Putamen (tissue), 1 donor: ENCODE measurements at places on chromosomes 11 and 22.

- DNase-seq = no peak
Observed at GRCh38 chr11:92986585-92986984, 17.1 kb downstream of the MTNR1B start.

GRCh38 chr11:73167363-73167954, 25.3 kb upstream of the FCHSD2 start:
- DNase-seq = no peak

- no peak for DNase-seq
Observed at GRCh38 chr22:48761546-48761945, 1066.1 kb downstream of the BRD1 start.

DNA sequence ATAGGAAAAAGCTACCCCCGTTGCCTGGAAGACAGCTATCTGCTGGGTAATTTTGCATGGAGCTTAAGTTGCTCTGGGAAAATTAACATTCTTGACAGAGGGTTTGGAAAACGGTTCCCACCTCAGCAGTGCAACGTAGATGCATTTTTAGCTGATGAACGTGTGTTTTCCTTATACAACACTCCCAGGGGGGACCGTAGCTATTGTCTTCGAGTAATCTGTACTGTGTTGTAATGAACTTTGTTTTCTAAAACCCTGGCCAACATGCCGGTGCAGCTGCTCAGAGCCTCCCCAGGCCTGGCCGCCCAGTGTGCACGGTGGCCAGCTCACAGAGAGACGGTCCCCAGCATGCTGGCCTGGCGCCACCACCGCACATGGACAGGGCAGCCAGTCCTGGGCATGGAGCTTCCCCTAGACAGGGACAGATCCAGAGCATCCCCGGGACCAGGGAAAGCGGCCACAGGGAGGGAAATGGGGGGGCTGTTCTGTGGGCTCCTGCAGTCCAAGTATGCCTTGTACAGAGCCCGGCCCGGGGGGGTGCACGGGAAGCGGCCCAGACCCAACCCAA, 2.2 kb downstream of the TNNT3 start:
- no peak for DNase-seq

DNA sequence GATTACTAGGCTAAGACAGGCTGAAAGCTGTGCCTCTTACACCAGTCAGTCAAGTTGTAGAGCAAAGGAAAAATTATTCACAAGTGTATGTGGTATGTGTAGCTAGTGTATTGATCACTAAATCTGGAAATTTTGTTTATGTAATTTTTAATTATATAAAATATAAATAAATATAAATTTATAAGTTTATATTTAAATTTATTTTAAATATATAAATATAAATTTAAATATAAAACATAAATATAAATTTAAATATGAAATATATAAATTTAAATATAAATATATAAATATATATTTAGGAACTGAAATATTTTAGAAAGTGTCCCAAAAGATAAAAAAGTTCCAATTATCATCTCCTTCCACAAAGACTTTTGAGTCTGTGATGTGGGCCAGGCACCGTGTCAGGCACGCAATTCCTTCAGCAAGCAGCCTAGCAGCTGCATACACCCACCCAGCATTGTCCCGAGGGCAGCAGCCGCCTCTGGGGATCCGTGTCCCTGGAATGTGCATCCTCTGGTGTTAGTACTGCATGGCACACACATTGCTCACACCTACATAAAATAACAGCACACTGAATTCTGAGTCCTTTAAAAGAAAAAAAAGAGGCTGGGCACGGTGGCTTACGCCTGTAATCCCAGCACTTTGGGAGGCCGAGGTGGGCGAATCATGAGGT, 1098.0 kb downstream of the BRD1 start:
- DNase-seq = no peak

DNA sequence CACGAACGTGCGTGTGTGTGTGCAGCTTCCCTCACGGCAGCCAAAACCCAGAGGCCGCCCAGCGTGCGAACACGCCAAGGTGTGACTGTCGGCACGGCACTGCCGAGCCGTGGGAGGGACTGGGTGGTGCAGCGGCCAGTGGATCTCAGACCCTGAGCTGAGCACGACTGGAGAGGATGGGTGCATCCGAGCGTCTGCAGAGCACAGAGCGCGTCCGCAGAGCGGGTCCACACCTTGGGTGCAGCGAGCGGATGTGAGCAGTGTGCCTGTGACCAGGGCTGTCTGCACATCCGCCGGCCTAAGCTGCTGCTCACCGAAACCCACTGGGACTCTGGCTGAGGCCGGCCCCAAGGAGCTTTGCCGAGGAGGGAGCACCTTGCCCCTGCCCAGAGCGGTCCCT, 22.7 kb downstream of the PTDSS2 start:
- DNase-seq = no peak

DNA sequence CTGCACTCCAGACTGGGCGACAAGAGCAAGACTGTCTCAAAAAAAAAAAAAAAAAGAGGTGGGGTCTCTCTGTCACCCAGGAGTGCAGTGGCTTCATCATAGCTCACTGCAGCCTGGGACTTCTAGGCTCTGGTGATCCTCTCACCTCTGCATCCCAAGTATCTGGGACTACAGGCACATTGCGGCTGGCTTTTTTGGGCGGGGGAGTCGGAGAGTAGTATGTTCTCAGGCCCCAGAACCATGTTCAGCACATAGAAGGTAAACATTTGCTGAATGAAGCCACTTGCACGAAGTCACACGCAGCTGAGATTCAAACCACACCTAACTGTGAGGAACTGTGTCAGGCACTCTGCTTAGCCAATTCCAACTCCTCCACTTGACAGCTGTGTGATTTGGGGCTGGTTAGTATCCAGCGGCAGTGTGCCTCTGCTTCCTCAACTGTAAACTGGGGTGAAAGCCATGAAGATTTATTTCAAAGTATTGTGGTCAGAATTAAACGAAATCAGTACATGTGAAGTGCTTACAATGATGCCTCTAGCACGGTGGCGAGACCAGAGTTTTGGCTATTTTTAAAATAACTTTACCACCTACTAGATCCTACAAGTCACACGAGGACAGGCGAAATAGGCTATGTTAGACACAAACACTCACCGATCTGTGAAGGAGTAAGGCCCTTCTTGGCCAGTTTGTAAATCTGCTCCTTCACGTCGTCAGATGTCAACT, 789 bp downstream of the RPS13 start:
- peak; percentile 16 for DNase-seq

DNA sequence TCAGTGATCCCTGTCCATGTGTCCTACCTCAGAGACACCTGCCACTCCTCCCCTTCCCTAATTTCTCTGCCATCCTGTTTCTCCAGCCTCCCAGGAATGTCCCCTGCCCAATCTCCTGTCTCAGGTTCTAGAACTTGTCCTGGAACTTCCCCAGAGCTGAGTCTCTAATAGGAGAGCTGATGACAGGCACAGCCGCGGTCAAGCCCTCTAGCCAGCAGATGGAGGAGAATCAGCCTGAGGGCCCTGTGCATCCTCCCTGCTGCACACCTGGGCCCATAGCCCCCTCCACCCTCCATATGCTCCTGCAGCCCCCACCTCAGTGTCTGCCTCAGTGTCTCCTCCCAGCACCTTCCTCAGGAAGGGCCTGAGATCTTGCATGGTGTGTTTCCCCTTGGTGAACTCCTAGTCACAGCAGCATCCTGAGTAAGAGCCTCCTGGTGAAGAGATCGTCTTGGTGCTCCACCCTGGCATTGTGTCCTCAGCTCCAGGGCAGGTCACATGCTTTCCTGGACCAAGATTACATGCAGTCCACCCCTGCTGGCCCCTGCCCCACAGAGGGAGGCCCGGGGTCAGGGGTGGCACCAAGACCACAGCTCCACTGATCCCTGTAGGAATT, 43.9 kb upstream of the VPREB1 start:
- no peak for DNase-seq

DNA sequence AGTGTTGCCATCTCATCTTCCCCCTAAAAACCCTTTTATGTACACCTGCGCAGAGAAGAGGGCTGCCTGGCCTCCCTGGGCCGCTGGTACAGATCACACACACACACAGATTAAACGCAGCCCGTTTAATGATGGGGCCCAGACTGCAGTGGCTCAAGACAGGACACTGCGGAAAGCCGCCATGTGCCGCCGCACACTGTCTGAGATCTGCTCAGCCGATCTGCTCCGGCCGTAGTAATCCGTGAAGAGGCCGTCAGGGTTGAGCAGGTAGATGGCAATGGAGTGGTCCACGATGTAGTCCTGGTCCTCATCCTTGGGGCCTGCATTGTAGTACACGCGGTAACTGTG, 2.0 kb downstream of the SCO2 start:
- no peak for DNase-seq

GRCh38 chr11:46455834-46456233, 64.3 kb upstream of the CHRM4 start:
- no peak for DNase-seq

DNA sequence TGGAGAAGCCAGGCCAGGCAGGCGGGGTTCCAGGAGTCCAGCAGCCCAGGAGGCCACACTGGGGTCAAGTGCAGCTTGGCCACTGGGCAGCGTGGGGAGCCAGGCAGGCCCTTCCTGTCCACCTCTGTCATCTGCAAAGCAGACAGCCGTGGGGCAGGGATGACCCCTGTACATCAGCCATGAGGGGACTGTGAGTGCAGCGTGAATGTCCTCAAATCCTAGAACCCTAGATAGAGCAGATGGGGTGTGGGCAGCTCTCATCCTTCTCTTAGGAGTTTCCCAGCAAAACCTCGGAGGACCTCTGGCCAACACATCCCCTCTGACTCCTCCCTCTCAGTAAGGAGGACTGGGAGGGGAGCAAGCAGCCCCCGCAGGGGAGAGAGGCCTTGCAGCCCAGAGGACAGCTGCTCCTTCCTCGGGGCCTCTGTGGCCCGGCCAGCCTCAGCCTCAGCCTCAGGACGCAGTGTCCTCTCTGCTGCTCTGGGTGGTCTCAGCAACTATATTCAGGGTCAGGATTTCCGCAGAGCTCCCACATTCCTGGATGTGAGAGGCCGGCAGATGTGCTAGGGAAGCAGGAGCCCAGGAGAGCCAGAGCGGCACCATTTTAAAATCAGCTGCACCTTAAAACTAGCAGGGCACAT, 820.5 kb downstream of the BRD1 start:
- DNase-seq = no peak

- no peak for DNase-seq
Observed at GRCh38 chr11:67482275-67482826, 475 bp upstream of the AIP start.

DNA sequence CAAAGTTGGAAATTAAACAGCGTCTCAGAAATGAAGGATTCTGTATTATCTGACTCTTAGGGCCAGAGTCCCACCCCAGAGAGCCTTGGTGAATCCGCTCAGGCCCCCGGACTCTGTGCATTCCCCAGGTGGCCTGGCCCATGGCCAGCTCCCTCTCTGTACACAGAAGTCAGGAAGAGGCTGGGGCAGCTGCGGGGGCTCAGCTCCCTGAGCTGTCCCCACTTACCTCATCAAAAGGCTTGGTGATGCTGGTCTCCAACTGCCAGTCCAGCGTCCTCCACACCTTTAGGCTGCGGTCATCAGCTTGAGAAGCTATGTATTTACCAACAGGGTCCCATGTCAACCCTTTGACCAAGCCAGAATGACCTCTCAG, 35.0 kb downstream of the HIRA start:
- DNase-seq = no peak

GRCh38 chr11:44978274-44978960, 27.7 kb upstream of the TP53I11 start:
- no peak for DNase-seq

DNA sequence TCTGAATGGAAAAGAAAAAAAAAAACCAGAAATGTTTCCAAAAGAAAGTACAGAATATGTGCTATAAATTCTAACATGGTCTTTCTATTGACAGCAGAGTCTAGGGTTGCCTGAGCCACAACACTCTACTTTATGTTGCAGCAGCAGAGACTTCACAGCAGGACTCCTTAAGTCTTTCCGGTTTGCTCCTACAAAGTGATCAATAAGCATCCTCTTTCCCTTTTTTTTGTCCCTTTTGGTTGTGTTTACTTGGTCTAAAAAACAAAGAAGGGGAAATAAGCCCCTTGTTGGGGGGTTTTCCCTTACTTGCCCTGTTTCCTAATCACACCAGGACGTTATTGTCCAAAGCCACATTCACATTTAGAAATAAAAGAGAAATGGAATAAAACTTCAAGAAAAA, 163.1 kb upstream of the MPPED2 start:
- DNase-seq = no peak

- DNase-seq = no peak
Observed at GRCh38 chr11:88300888-88301487, 36.5 kb downstream of the CTSC start.

GRCh38 chr22:46147471-46148267, 2.7 kb upstream of the PPARA start:
- no peak for DNase-seq

DNA sequence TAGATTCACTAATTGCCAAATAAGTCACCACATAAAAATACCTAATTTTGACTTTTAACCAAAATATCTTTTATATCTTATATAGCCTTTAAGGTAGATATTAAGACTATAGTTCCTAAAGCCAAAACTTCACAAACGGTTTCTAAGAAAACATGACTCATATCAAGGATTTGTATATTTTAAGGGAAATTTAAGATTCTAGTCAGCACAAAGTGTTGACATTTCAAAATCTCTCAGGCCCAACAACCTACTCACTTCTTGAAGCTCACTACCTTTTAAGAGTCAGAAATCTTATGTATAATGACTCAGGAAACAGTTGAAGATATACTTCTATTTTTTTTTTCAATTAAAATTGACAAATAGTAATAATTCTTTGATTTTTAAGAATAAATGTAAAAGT, 221.9 kb downstream of the SBF2 start:
- no peak for DNase-seq

- DNase-seq = no peak
Observed at GRCh38 chr11:13944911-13945425, 17.6 kb upstream of the SPON1 start.

GRCh38 chr11:45287316-45287903, 1.3 kb upstream of the SYT13 start:
- DNase-seq = no peak

DNA sequence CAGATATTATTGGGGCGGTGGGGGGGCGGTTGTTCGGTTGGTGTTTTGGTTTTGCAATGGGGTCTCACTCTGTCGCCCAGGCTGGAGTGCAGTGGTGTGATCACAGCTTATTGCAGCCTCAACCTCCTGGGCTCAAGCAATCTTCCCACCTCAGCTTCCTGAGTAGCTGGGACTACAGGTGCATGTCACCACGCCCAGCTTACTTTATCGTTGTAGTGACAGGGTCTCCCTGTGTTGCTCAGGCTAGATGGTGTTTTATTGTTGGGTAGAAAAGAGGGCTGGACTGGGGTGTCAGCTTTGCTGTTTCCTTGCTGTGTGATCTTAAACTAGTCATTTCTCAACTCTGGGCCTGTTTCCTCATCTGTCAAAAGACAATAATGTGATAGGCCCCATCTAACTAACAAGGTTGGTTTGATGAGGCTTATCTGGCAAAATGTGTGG, 17.5 kb upstream of the MYH9 start:
- no peak for DNase-seq

GRCh38 chr11:57196596-57196995, 14.8 kb downstream of the LRRC55 start:
- DNase-seq = no peak

GRCh38 chr11:5618807-5619206, 6.0 kb upstream of the TRIM34 start:
- no peak for DNase-seq

GRCh38 chr22:29037340-29037932, 24.2 kb downstream of the C22orf31 start:
- DNase-seq = no peak

GRCh38 chr11:75150879-75151278, at the start of gene SLCO2B1:
Gene SLCO2B1 (plus strand): TSS chr11:75151107. CDS start chr11:75151382, 275 bp downstream.
- DNase-seq = no peak
